ENCODE measurements at places on chromosomes 12 and 14.

DNA sequence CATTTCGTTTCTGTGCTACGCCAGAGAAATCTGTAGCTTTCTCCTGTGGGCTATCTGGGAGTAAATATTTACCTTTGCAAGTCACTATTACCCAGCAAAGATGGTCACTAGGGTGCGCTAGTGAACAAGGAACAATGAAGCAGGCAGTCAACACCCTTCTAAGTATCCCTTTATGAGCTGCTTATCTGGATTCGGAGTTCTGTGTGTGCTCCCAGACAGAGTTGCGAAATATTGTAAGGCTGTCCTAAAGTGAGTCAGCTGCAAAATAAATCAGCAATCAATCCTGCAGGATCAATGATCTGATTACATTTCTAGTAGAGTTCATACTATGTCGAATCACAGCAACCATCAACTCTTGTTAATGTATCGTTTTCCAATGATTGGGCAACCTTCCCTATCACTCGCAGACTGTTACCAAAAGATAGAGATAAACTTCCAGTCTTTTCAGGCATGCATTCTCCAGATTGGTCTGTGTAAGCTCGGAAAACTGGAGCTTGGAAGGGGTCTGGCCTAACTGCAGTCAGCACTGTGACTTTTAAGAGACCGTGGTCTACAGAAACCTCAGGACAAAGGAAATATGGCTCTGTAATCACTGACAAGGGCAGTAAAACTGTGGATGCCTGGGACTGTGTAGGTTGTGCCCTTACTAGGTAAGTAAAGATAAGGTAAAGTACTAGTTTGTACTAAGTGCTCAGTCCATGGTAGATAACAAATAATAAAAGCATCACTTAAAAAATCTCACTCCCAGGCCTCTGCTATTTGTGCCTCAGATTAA lies 133.5 kb downstream of the KCNK10 start:
- DNase-seq, result peak; percentile 86

DNA sequence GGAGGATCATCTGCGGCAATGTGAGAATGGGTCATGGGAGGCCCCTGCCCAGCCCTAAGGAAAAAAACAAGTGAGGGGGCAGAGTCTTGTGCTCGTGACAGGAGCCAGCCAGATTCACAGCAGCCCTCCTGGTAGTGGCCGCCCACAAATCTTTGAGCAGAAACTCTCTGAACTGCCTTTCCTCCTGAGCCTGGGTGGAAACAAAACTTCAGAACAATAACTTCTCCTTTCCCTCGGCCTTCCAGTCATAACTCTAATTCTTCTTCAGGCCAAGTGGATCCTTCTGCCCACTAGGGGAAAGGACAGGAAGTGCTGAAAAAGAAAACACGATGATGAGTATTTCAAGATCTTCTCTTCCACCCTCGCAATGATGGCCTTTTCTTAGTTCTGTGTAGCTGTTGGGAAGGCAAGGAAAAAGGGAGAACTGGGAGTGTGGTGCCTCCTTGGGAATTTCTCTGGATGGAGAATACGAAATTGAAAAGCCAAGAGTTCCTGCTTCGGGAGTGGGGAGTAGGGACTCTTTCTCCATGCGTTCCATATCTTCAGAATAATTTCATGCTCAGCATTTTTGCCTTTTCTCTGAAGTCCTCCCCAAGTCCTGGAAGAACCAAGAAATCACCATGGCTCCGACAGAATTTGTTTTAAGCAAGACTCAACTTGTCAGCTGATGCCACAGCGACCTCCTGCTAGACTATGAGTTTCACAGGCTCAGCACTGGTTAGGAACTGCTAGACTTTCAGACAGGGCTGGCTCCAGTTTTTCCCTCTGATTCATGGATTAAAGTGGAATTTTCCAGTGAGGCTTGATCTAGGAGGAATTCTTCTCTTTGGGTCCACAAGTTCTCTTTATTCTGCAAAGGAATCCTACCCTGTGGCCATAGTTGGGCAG lies 188.9 kb downstream of the CAND1 start:
- no peak for DNase-seq

GRCh38 chr12:94149119-94149780 lies 873 bp downstream of the PLXNC1 start:
- peak; percentile 63 for DNase-seq

DNA sequence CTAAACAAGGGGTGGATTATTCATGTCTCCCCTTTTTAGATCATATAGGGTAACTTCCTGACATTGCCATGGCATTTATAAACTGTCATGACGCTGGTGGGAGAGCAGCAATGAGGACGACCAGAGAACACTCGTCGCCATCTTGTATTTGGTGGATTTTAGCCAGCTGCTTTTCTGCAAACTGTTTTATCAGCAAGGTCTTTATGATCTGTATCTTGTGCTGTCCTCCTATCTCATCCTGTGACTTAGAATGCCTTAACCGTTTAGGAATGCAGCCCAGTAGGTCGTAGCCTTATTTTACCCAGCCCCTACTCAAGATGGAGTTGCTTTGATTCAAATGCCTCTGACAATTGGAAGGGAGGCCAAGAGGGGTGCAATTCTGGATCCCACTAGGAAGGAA lies 5.8 kb upstream of the CCDC63 start:
- DNase-seq, result no peak

DNA sequence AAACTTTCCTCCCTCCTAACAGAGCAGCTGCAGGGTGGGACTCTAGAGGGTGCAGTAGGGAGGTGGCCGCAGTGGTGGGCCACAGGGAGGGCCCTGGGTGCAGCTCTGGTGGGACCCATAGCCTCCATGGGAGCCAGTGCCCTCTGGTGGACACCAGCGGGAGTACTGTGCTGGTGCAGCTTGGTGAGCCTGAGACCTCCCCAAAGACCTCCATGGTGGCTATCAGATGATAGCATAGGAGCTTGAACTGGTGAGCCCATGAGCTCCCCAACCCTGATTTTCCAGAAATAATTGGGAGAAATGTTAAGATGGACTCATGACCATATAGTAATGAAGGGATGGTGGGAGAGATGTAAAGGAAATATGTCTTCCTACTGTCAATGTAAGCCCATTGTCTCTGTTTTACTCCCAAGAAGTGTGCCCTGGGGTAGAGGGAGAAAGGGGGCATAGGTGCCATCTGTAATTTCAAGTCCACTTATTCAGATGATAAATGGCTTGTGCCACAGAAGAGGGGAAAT lies 98.7 kb downstream of the GAS2L3 start:
- DNase-seq, result no peak

DNA sequence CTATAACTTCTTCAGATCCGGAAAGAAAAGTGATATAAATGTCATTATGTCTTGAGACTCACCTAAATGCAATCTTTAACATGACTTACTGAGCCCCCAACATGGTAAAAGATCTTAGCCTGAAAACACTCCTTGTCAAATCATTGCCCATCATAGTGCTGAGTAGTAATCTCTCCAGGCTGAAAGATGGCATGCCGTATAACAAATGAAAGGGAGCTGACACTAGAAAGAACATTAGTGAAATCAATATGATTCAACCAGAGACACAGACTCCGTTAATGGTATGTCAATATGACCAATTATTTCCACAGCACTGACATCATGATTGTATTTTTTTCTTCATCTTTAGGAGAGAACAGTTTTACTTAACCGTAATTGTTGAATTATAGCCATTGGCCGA lies 54.4 kb downstream of the BICD1 start:
- DNase-seq, result no peak
